GM04503 (cell line): ENCODE measurements at places on chromosomes 7 and 10.

- DNase-seq = no peak
These were observed 80.4 kb upstream of the ANK3 start for GRCh38 chr10:60470091-60470490.

DNA sequence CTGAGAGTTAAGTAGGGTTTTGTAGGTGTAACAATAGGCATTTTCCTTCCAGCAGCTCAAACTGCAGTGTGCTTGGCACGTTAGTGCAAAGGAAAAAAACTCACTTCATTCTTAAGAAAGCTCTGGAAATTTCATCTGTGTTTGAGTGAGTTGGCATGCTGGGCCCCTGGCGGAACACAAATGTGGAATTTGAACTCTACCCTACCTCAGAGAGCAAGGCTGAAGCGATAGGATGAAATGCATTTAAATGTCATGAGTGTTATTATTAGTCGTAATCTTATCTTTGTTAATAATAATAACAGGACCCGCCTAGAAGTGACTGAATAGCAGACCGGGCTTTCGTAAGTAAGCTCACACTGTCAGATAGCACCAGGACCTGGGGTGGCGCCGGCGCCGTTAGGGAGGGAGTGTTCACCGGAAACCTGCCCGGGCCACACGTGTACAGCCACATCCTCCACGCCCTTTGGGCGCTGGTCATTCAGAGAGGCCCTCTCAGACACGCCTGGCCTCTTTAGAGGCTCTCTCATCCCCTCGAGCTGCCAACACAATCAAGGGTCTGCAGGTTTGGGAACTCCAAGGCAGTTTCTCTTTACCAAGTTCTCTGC, 63.5 kb downstream of the GRK5 start:
- no peak for DNase-seq

- DNase-seq = no peak
These were observed 30.4 kb downstream of the FOXK1 start for GRCh38 chr7:4712281-4713182.

DNA sequence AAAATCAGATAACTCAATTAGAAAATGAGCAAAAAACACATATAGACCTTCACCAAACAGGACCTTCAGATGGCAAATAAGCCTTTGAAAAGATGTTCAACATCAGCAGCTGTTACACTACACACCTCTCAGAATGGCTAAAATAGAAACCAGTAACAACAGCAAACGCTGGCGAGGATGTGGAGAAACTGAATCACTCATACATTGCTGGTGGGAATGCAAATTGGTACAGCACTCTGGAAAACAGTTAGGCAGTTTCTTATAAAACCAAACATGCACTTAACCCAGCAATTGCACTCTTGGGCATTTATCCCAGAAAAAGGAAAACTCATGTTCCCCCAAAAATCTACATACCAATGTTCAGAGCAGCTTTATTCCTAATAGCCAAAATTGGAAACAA, 37.7 kb upstream of the SMARCD3 start:
- DNase-seq = no peak
